Stimulated activated CD8-positive, alpha-beta memory T cell treated with anti-CD3 and anti-CD28 coated beads, Interleukin-2, amount 100 ng/mL, for 1 hour (primary cell): ENCODE measurements at places on chromosomes 11 and 22.

DNA sequence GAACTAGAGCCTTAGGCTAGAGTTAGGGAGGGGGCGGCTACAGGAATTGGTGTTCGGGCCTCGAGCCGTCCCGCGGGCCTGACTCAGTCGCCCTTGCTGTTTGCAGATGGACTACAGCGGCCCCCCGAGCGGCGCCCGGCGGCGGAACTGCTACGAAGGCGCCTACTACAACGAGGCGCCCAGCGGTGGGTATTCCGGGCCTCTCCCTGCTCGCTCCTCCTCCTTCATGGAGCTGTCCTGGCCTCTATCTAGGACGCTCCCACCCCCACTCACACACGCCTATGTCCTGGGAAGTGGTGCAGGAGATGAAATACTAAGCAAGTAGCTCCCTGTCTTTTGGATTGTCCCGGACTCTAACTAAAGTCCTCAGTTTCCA lies 1.4 kb downstream of the MYOD1 start:
- no peak for DNase-seq

DNA sequence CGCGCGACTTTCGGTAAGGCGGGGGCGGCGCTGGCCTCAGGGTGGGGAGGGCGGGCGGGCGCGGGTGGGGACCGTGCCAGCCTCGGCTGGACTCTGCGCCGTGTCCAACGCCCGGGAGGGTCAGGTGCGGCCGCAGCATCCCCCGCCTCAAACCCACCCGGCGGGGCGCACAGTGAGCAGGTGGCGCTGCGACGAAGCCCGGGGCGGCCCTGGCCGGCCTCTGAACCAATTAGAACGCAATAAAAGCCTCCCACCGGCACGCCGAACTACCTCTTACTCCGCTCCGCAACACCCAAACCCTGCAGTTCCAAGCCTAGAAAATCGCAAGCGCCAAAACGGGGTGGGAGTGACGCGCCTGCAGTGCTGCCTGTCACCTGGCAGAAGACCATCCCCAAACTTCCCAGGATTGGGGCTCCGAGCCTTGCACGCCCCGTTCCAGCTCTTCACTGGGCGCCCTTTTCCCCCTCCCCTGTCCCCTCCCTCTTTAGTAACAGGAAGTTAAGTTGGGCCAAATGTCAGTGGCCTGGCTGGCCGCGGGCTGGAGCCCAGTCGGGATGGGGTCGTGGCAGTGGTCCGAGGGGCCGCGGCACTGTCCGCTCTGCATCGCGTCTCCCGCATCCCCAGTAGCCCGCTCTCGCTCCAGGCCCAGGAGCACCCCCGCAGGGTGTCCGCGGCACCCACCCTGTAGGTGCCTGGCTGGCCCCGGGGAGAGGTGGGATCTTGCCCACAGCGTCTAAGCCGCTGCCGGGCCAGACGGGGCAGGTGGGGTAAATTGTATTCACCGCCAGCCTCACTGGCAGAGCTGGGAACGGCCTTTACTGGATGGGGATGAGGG lies 541 bp downstream of the MICAL2 start:
- no peak for DNase-seq

DNA sequence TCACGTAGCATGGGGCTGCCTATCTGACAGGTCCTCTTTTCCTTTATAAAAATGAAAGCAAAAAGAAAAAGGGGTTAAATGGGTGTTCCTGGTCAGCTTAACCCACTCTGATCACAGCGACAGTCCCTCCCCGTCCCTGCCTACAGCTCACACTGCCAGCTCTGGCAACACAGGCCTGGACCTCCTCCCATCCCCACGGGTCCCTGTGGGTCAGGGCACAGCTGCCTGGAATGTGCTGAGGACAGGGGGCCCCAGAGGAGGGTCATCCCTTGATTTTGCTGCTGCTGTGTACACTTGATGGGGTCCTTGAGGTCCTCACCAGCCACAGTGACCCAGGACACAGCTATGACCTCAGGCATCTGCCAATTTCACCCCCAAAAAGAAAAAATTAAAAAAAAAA lies 29.6 kb upstream of the CYP2D6 start:
- DNase-seq, result no peak

- DNase-seq, result no peak
Observed at GRCh38 chr11:99671808-99672409, 651.2 kb downstream of the CNTN5 start.

- DNase-seq, result no peak
Observed at GRCh38 chr22:20531404-20532201, 24.2 kb downstream of the MED15 start.

- DNase-seq, result no peak
Observed at GRCh38 chr11:46745995-46746394, 27.0 kb downstream of the F2 start.

GRCh38 chr22:42001121-42001520 lies 2.5 kb downstream of the WBP2NL start:
- no peak for DNase-seq

- DNase-seq, result no peak
Observed at GRCh38 chr11:68127714-68128681, 6.8 kb upstream of the CHKA start.

DNA sequence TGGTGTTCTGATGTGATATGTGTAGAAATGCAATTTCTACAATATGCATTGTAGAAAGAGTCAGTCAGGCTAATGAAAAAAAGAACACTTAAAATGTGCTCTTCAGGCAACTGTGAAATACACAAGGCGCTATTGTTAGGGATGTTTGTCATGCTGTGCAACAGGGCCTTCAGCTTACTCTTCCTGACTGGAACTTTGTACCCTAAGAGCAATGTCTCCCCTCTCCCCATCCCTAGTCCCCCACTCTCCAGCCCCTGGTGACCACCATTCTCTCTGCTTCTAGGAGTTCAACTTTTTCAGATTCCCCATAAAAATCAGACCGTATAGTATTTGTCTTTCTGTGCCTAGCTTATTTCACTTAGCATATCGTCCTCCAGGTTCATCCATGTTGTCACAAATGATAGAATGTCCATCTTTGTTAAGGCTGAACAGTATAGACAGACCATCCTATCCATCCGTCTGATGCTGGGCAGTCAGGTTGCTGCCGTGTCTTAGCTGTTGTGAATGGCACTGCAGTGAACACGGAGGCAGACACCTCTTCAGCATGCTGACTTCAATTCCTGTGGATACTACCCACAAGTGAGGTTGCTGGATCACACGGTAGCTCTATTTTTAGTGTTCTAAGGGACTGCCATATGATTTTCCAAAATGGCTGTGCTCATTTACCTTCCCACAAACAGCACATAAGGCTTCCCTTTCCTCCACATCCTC lies 10.7 kb downstream of the NDUFV1 start:
- DNase-seq, result no peak

DNA sequence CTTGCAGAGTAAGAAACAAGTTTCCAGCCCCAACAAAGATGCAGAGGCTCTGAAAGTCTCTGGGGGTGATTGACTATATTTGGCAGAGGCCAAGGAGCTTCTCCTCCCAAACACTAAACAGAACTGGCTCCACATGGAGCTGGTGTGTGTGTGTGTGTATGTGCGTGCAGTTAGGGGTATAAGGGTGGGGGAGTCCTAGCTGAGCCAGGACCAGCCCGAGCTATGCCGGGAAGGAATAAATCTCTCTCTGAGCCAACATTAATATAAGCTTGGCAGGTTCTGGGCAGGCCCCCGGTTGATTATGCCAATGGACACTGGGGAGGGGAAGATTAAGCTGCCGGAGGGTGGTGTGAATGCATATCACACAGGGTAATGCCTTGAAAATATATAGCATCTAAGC lies 324.2 kb downstream of the MIAT start:
- DNase-seq, result no peak

DNA sequence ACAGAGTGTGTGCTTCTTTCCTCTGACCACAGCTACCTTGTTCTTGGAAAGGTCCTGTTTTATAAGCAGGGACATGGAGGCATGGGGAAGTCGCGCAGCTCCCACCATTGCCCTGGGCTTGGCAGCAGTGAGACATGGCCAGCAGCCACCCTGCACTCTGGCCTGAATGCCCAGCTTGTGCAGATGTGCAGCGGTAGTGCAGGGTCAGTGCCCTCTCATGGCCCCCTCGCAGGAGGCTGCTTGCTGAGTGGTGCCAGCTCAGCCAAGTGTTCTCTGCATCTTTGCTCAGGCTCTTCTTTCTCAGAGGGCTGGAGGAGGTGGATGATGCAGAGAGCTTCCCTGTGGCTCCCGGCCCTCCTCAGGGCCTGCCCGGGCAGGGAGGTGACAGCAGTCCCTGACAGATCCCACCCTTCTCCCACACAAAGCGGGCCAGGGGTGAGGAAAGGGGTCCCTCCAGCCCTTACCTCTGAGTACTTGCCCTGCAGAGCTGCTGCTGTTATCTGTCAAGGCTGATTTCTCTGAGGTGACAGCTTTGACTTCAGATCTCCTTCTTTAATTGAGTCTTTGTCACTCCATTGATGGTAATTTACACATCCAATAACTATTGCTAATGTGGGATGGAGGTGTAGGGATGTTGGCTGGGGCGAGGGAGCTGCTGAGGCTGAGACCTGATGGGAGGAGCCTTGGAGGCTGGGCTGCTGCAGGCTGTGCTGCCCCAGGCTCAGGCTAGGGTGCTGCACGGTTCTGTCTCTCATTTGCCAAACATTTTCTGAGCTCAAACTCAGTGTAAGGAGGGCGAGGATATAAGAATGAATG lies 47.4 kb upstream of the B3GAT1 start:
- DNase-seq, result no peak

DNA sequence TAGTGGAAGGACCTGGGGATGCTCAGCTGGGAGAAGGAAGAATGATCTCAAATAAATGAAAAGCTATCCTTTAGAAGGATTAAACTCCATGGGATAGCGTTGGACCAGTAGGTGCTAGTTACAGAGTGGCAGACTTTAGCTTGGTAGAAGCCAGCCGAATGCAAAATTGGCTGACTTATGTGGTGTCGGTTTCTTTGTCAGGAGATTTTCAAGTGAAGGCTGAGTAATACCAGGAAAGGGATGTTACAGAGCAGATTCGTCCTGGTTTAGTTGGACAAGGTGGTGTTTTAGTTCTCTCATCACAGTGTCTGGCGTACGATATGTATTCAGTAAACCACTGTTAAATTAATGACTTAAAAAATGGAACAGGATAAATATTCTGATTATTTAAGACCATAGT lies 26.0 kb downstream of the FDX1 start:
- DNase-seq, result no peak

- no peak for DNase-seq
Observed at GRCh38 chr11:130426837-130427341, 1.5 kb downstream of the ADAMTS8 start.

- no peak for DNase-seq
Observed at GRCh38 chr11:66159324-66159984, 89.4 kb downstream of the PACS1 start.

- no peak for DNase-seq
Observed at GRCh38 chr11:123427405-123427804, 2.7 kb upstream of the GRAMD1B start.

DNA sequence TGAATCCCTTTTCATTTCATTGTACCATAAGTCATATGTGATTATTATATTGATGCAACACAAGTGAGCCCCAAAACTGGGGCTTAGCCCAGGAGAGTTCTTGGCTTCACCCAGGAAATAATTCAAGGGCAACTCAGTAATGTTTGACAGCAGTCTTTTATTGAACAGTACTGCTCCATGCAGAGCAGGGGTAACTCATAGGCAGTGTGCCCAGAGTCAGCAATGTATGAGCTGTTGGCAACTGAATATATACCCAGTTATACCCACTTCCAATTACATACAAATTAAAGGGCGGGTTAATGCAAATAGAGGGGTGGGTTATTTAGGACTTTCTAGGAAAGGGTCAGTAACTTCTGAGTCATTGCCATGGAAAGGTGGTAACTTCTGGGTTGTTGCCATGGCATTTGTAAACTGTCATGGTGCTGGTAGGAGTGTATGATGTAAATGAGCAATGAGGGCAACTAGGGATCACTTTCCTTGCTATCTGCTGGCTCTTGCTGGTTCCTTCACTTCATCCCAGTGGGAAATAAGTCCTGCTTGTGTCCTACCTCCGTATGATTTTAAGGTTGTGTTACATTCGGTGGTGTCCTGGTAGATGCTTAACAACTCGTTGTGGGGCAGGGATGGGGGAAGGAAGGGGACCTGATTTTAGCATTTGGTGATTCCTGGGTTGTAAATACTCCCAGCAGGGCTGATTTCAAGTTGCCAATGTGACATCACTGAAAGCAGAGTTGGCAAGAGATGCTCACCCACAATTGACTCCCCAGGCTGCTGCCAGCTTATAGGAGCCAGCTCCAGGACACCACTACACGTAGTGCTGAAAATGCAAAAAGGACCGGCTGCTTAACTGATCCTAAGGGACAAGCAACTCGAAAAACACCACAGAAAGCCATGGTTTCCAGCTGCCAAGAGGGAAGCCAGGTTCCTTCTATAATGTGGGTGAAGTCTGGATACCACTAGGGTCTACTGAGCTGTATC lies 70.1 kb downstream of the SYT9 start:
- DNase-seq, result no peak

DNA sequence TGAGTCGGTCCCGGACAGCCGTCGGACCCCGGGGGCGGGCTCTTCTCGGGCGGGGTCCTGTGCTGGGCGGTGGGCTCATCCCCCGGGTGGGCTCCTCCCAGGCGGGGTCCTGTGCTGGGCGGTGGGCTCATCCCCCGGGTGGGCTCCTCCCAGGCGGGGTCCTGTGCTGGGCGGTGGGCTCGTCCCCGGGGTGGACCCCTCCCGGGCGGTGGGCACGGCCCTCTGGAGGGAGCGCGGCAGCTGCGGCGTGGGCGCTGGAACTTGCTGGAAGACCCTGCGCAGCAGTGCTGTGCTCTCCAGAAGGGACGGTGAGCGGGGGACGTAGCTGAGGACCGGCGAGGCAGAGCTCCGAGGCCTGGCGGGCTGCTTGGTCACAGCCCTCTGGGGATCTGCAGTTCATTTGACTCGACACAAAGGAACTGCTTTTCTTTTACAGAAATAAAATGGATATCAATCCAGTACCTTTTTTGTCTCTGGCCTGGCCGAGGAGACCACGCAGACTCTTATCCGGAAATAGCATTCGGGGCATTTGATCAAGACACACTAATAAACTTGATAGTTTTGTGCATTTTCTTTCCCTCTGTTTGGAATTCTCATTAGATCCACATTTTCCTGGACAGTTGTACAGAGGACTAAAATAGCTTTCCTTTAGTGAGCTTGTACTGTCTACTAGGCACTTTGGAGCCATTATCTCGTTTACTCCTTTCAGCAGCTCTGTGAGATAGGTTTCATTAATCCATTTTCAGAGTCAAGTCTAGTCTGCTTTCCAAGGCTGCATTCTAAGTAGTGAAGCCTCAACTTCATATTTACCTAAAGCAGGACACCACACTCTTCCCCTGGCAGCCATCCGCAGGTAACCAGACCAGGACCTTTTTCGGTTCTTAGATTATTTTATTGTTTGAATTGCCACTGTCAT lies 812 bp downstream of the JAM3 start:
- no peak for DNase-seq

DNA sequence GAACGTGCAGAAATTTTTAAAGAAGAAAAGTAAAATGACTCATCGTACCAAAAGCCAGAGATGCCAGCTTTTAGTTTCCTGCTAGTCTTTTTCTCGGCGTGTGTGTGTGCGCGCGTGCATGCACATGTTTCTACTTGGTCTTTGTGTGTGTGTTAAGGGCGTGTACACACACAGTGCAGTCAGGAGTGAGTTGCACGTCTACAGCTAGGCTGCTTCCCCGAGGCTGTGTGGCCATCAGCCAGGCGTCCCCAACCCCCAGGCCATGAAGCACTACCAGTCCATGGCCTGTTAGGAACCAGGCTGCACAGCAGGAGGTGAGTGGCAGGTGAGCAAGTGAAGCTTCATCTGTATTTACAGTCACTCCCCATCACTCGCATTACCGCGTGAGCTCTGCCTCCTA lies 36.4 kb downstream of the KCNQ1 start:
- DNase-seq, result no peak

GRCh38 chr11:127448101-127448500 lies 447.5 kb upstream of the KIRREL3 start:
- no peak for DNase-seq
